ENCODE measurements at places on chromosomes 11 and 22.

- DNase-seq = no peak
Observed at GRCh38 chr11:111403051-111403726, 24.1 kb upstream of the POU2AF1 start.

- DNase-seq = no peak
Observed at GRCh38 chr11:45984192-45984591, 61.7 kb downstream of the LARGE2 start.

DNA sequence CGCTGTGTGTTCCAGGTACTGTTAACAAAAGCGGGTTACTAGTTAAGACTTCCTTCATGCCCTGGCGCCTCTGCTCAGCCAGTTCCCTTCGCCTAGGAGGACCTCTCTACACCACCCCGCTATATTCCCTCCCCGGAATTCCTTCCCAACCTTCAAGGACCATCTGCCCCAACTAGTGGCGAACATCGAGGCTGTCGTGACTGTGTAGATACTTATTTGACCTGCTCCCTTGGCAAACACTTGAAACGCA lies 450 bp upstream of the BCL2L13 start:
- DNase-seq = no peak

DNA sequence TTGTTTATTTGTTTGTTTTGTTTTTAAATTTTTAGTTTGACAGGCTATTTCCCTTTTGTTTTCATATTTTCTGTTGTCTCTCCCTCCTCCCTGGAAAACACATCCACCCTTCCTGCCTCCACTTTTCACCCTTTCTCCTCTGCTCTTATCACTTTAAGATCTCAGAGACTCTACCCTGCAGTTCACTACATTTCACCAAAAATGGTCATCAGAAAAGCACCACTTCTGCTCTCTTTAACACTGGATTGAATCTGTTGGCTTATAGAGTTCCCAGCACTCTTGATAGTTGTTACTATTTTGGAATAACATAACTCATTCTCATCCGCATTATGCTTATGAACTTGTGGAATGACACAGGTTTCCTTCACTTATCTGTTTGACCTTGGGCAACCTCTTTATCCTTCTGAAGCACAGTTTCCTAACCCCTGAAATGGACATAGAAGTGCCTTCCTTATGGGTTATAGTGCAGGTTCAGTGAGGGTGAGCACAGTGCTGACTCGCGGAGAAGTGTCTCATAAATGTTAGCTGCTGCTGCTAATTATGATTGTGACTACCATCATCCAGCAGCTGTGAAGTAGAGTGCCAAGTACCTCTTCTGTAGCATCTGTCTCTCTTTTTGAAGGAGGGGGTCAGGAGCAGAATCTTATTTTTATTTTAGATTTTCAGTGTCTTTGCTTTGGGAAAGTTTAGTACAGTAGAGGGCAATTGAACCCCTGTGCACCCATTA lies 15.0 kb downstream of the TEAD1 start:
- peak; percentile 59 for DNase-seq

GRCh38 chr11:1750481-1750839 lies at the start of gene IFITM10:
IFITM10 (minus strand) TSS chr11:1750595; CDS start chr11:1750442, 153 bp downstream.
- no peak for DNase-seq

- DNase-seq = no peak
Observed at GRCh38 chr11:46202696-46203391, 74.6 kb upstream of the CREB3L1 start.

- DNase-seq = no peak
Observed at GRCh38 chr11:3655547-3655946, 10.6 kb downstream of the ART1 start.

DNA sequence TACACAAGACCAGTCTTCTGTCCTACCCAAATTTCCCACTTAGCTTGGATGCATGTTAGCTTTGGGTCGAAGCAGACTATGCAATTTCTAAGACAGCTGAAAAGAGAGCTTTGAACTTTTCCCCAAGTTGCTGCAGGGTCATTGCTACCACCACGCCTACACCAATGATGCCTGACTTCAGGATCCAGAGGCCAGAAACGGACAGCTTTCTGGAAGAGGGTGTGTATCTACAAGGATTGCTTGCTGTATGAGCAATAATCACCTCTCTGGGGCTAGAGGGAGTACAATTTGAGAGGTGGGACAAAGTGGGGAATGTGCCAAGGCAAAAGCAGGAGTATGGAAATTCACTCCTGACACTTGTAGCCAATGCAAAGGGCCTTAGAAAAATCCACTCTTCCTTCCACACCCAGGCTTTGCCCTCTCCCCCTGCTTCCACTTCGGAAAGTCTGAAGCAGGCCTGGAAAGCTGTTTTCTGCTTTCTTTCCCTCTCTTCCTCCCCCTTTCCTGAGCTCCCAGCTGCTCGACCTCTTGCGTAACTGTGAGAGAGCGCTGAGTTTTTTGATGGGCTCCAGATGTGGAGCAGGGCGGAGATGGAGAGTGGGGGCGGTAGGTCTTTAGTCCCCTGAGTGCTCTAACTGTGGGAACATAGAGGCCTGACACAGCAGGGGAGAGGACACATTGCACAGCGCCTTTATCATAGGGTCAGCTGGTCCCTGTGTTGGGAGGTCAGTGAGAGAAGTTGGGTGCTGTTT lies 2.1 kb upstream of the PHLDB1 start:
- peak; percentile 93 for DNase-seq

GRCh38 chr11:1982873-1983600 lies 14.6 kb downstream of the H19 start:
- DNase-seq = no peak

GRCh38 chr11:69661413-69661715 lies 13.8 kb downstream of the LTO1 start:
- no peak for DNase-seq

DNA sequence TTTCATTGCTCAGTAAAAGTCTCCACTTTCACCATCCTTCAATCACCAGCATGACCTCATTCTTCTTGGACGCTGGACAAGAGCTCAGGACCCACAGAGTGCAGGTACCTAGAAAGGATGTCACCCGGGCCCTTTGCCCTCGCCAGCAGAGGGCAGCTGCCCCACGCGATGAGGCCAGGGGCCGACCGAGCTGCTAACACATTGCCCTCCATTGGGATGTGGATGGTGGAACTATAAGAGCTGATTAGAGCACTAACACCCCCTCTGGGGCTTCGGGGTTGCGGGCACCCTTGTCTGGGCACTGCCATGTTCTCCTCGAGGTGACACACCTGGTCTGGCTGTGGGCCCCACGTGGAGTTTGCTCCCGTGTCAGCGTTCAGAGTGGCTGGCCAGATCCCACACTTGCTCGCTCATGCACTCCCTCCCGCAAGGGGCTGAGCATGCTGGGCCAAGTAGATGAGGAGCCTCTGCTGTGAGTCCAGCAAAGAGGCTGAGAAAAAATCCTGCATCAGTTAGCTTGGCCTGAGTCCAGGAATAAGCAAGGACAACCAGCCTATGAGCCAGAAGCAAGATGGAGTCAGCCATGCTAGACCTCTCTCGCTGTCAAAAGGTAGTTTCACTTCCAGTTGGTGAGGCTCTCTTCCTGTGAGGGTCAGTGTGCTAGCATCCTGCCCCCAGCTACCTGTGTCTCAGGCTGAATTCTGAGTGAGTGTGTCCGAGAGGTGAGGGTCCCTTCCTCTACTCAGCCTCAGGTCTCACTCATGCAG lies 9.8 kb downstream of the KRTAP5-6 start:
- no peak for DNase-seq

GRCh38 chr11:80155412-80156017 lies 714.7 kb upstream of the TENM4 start:
- peak; percentile 43 for DNase-seq

DNA sequence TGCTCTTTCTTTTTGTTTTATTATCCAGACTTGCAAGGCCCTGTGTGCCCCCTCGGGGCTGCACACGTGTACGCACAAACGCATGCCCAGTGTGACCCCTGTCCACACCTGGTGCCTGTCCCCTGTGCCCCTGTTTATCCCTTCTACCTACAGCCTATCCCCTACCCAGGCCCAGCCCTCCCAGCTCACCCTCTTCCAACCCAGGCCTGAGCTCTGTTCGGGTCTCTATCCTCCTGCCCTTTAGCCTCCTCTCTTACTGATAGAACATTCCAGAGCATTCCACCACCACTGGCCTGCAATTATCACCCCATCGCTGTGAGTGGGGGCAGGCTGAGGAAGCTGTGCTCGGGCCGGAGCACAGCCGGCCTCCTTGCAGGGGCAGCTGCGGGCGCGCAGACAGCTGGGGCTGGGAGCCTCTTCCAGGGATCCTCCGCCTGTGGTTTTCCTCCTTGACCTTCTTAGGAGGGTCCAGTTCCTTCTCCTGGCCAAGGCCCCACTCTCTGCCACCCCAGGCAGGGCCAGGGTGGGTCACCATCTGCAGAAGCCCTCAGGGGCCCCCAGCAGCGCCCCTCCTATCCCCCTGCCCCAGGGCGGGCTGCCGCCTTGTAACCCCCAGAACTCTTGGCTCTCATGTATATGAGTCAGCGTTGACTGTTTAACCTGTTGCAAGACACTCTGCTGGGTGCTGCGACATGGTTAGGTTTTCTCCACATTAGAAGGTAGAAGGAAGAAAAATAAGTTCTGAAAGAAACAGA lies 41.8 kb upstream of the KCNQ1OT1 start:
- DNase-seq = peak; percentile 82
